ENCODE measurements at places on chromosomes 7 and 10.

- no peak for DNase-seq
Measured at GRCh38 chr7:19920166-19920565, 146.7 kb upstream of the TMEM196 start.

DNA sequence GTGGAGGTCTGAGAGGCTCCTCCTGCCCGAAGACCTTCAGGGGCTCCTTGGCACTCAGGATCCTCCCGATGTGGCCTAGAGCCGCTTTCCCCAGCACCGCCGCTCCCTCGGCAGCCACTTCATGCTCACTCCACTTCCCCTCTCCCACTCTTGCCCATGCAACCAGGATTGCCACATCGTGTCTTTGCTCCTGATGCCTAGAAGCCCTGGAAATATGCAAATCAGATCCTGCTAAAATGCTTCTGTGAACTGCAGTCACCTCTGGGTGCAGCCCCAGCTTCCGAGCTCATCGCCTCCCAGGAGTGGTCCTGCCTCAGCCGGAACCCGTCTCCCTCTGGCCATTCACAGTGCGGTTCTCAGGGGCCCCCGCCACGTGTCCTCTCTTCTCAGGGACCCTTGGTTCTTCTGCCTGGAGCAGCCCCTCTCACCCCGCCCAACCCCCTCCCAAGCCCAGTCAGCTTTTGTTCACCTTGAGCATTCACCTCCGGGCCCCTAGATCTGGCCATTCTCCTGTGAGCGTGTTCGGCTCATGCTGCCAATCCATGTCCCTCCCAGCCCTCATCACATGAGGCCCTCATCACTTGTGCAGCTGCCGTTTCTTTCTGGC, 175.5 kb downstream of the ADARB2 start:
- no peak for DNase-seq

DNA sequence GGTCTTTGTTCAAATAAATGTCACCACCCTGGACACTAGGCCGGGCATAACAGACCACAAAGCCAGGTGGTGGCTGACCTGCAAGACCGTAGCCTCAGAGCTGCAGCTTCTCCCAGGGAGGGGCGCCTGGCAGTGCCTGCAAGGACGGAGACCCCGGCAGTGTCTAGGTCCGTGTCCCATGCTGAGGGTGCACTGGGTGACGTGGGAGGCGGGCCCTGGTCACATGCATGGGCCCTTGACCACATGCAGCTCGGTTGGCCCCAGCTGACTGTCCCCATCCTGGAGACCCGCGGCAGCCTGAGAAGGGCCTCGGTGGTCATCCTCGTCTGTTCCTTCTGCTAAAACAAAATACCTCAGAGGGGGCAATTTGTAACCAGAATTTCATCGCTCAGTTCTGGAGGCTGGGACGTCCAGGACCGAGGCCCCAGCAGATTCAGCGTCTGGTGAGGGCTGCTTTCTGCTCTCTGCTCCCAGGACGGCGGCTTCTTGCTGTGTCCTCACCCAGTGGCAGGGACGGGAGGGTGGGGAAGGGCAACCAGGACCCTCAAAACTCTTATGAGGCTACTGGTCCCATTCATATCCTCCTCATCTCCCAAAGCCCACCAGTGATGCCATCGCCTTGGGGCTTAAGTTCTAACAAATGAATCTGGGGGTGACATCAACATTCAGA, 36.8 kb downstream of the PWWP2B start:
- DNase-seq = no peak

GRCh38 chr7:152312316-152312715, 123.5 kb downstream of the KMT2C start:
- no peak for DNase-seq

GRCh38 chr7:151439855-151440798, at the start of gene CRYGN:
TSS of gene CRYGN (minus strand) at chr7:151440141. CDS start at chr7:151439917, 224 bp downstream.
- DNase-seq = no peak

DNA sequence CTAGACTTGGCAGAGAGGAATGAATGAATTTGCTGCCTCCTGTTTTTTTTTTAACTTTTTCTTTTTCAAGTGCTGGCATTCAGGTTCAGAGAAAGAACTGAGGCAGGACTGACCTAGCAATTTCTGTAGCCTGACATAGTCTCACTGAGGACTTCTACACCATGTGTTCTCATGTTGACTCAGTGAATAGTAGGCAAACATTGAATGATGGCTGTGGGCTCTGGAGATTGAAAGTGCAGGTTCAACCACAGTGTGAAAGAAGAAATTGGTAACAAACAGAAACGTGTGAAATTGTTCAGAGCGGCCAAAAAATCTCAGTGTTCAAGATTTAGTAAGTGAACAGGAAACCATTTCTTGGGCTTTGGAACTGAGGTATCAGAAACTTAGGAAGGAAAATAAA, 322.4 kb upstream of the GHITM start:
- no peak for DNase-seq

GRCh38 chr10:98063740-98064027, 33.3 kb upstream of the CRTAC1 start:
- no peak for DNase-seq

- DNase-seq = no peak
Measured at GRCh38 chr10:28722065-28722803, 44.9 kb downstream of the BAMBI start.

- no peak for DNase-seq
Measured at GRCh38 chr10:29210266-29210868, 78.5 kb upstream of the LYZL1 start.

- no peak for DNase-seq
Measured at GRCh38 chr7:140982508-140982907, 32.2 kb downstream of the MRPS33 start.

- DNase-seq = no peak
Measured at GRCh38 chr10:26519803-26520202, 81.7 kb downstream of the APBB1IP start.

DNA sequence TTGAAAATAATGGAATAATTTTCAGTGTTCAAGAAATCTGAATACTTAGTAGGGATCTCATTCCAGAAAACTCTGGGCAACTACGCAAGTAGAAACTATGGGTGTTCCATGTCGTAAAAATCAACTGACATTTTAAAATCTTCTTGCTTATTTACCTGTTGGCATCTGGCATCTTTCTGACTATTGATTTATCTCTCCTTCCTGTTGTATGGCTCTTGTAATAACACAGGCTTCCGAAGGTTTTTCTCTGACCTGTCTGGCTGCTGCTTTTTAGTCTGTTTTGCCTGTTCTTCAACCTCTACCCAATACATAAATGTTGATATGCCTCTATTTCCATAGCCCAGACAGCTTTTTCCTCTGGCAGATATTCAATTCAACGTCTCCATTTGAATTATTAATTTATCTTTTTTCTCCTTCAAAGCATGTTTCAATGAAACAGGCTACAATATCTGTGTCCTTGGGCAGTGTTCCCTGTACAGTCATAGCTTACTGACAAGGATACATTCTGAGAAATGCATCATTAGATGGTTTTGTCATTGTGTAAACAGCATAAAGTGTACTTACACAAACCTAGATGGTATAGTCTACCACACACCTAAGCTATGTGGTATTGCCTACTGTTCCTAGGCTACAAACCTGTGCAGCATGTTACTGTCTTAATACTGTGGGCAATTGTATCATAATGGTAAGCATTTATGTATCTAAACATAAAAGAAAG, 105.9 kb upstream of the ETV1 start:
- DNase-seq = no peak

DNA sequence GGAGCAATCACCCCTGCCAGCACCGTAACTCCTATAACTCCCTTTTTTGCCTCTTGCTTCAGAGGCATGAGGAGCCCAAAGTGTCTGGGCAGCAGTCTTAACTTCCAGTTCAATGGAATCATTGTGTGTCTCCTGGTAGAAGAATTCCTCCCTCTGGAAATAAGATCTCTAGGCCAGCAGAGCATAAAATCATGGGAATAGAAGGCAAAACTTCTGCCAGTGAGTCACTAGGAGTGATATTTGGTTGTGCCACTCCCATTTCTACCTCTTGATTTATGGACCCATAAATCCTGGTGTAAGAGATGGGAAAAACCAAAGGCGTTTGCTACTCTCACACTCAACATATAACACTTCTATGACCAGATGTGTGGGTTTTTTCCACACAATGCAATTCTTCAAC, 104.9 kb upstream of the FAM180A start:
- DNase-seq = no peak

GRCh38 chr7:101172854-101173751, 7.0 kb downstream of the NAT16 start:
- no peak for DNase-seq

DNA sequence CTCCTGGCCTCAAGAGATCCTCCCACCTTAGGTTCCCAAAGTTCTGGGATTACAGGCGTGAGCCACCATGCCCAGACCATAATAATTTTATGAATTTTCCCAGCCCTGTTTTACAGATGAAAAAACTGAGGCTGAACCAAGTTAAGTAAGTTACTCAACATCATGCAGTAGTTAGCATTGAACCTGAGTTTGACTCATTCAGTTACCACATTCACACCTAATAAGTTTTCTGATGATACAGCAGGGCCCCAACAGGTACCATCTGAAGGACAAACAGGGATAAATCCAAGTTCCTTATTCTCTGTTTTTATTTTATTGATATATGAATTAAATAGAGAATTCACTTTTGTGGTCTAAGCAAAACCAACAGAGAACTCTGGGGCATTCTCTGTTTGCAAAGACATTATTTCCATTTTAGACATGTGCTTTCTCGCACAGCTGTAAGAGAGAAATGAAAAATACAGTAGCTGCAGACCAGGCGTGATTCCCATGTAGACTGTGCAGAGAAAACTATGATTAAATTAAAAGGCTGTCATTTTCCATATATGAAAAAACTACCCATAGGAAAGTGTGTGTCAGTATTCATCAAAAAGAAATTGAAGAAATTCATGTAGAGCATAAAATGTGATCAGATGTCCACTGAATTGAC, 26.6 kb downstream of the APBB1IP start:
- DNase-seq = no peak

- DNase-seq = no peak
Measured at GRCh38 chr10:95441547-95441923, 119.6 kb downstream of the SORBS1 start.

DNA sequence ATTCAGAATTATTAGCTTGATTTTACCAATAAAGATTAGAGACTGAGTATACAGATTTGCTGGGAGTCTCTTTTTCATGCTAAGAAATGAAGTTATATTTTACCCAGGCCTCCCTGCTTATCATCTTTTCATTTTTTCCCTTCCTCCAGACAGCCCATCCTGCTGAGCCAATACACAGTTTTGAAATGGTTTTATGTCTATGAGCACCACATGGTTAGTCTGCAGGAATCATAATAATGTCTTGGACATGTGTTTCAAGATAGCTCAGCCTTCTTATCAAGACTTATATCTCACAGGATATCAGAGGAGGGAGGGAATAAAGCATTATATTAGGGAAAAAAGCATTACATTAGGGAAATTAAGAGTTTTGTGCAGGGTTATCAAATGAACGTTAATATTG, 157.1 kb downstream of the EXOC4 start:
- DNase-seq = no peak

DNA sequence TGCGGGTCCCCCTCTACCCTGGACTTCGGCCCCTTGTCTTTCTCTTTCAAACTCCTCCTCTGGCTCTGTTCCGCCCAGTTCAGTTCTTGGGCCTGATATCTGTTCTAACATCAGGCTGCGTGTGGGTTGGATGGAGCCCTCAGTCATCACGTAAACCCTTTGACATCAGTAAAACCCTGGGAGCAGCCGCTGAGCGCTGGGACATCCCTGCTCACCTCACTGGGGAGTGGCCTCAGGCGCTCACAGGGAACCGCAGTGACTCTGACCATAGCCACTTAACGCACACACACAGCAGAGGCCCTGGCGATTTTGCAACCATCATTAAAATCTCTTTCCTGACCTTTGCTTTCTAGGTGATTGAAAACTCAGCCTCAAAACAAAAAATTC, 113.3 kb downstream of the CYTH3 start:
- no peak for DNase-seq

- no peak for DNase-seq
Measured at GRCh38 chr7:67655168-67655567, 658.5 kb downstream of the TYW1 start.

DNA sequence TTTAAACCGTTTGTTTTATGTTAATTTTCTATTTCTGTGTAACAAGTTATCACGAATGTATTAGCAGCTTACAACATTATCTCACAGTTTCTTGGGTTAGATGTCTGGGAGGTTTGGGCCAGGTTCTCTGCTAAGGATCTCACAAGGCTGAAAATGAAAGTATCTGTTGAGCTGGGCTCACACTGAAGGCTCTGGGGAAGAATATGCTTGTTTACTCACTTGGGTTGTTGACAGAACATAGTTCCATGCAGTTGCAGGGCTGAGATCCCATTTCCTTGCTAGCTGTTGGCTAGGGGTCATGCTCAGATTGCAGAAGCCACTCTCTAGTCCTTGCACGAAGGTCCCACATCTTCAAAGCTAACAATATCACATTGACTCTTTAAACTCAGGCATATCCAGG, 266.6 kb upstream of the GNAI1 start:
- DNase-seq = no peak

DNA sequence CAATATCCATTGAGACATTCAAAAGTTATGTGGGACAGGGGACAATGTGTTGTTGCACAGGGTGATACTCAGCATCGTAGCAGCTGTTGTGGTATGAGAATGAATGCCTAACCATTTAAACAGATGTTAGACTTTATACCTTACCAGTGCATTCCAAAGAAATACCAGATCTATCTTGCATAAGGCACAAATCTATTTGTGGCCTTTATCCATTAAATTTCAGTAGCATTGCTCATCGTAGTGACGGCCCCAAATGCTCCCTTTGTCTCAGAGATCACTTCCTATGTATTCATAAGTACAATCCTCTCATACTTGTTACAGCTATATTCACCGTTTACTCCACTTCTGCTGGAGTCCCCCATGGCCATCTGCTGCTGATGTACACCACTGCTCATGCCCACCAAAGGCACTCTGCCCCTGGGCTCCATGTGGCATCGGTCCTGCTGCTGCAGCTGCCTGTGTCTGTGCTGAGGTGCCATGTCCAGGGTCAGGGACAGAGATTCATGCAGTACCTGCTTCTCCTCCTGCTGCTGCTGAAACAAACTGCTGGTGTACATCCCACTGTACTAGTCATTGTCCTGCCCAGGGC, 96.3 kb downstream of the CPED1 start:
- no peak for DNase-seq

- no peak for DNase-seq
Measured at GRCh38 chr10:5089865-5090264, 4.3 kb upstream of the AKR1C3 start.

DNA sequence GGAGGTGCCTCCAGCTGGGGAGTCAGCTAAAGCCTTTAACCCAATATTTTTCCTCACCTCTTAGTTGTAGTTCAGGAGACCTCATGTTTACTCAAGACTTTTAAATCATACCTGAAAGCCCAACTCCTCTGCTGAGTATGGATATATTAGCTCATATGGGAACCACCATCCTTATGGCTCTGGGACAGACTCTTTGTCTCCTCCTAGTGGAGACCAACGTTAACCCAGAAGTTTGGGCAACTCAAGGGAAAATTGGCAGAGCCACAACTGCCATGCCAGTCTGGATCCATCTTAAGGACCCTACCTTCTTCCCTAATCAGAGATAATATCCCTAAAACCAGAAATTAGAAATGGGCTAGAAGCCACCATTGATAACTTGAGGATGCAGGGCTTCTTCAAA, 80.8 kb downstream of the TMEM106B start:
- no peak for DNase-seq

- DNase-seq = no peak
Measured at GRCh38 chr10:77919713-77920108, 6.8 kb downstream of the DLG5 start.

- no peak for DNase-seq
Measured at GRCh38 chr10:14820010-14820774, 17.6 kb downstream of the CDNF start.
